CD8-positive, alpha-beta memory T cell (primary cell): ENCODE measurements at places on chromosomes 11 and 22.
A peak's percentile ranks its signal among the peaks of the same experiment; 100 is the strongest.

- peak; percentile 4 for DNase-seq
Measured at GRCh38 chr11:88886796-88887195, 179.0 kb downstream of the GRM5 start.

GRCh38 chr22:32082331-32082730 is 39.3 kb downstream of the SLC5A1 start:
- DNase-seq, result no peak

GRCh38 chr11:3855808-3856491 is 486 bp downstream of the STIM1 start:
- peak; percentile 49 for DNase-seq

DNA sequence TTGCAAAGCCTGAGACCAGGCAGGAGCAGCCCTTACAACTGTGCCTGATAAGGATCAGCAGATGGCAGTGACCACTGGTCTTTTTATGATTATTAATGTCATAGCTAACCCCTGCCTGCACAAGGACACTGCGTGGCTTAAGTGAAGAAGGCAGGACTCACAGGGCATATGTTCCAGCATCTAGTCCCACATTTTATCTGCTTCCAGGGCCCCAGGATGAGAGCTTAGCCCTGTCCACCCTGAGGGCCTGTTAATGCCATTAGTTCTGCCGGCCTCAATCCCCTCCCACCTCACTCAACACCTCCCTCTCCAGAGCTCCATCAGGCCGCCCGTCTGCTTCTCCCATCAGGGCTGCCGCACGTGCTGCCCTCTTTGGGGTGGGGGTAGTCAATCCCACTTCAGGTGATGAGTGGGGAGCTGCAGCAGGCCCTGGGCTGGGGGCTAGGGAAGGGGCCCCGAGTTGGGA is 33.1 kb upstream of the TSPAN18 start:
- no peak for DNase-seq

GRCh38 chr11:45093761-45094455 is 52.5 kb upstream of the PRDM11 start:
- DNase-seq, result no peak

DNA sequence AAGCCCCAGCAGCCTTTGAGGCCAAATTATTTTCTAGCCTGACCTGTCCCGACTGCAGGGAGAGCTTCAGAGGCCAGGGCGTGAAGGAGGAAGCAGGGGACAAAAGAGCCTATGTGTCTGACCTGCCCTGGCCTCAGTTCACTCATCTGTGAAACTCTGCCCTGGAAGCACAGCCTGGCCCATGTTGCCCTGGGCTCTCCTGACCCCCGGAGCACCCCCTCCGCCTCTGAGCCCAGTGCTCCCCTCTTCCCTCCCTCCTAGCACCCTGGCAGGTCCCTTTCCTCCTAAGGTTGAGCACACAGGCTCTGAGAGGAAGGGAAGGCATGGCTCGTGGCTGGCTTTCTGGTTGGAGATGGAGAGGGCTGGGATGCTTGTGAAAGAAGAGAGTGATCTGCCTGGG is 3.4 kb upstream of the A4GALT start:
- no peak for DNase-seq

DNA sequence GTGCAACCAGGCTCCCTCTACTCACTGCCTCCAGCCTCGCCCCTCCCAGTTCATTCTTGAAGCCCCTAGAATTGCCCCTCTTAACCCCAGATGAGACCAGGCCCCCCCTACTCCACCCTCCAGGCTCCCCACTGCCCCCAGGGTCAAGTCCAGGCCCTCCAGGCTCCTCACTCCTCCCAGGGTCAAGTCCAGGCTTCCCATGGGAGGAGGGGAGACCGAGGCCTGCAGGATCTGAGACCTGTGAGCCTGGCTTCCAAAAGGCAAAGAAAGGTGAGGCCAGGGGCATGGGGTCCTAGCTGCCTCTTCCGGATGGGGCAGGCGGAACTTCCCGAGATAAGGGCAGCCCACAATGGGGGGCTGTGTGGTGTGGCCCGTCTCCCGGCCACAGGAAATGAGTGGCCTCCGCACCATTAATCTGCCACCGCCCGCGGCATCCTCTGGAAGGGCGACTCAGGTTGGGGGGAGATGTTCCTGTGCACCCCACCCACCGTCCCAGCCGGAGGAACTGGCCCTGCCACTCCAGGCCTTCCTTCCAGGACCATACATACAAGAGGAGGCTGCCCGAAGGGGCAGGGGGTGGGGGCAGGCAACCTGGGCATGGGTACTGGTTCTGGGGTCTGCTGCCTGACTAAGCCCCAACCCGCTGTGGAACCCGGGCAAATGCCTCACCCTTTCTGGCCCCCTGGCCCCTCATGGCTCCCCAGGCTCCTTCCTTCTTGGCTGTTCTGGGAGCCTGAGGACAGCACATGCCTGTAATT is 35.1 kb upstream of the WNT11 start:
- no peak for DNase-seq

DNA sequence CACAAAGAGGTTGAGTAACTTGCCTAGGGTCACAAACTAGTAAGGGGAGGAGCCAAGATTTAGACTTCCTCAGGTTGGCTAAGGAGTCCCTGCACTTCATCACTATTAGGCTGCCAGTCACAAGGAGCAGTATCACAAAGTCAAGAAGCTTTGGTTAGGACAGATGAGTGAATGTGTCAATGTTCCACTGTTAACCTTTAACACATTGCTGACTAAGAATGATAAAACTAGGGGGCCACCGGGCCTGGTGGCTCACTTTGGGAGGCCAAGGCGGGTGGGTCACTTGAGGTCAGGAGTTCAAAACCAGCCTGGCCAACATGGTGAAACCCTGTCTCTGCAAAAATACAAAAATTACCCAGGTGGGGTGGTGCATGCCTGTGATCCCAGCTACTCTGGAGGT is 32.0 kb downstream of the TMEM123 start:
- DNase-seq, result no peak

GRCh38 chr11:17129003-17129402 is 51.5 kb upstream of the RPS13 start:
- DNase-seq, result no peak

GRCh38 chr11:80024119-80024518 is 583.3 kb upstream of the TENM4 start:
- no peak for DNase-seq

DNA sequence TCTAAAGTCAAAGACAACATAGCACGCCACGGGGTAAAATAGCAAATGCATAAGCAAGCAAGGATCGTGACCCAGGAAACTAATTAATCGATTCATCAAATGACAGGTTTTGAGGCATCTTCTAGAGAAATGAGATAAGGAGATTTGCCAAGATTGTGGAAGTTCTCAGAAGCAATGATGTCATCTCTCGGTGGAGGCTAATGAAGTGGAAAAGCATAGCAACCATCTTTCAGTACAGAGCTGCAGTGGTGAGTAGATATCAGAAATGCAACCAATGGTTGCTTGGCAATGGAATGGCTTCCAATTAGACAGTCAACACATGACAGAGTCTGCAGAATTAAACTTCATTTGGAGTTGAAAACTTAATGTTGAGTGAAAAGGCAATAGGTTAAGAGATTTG is 116.0 kb downstream of the KIRREL3 start:
- no peak for DNase-seq

- DNase-seq, result no peak
Measured at GRCh38 chr11:125071435-125071834, 8.3 kb downstream of the SLC37A2 start.

DNA sequence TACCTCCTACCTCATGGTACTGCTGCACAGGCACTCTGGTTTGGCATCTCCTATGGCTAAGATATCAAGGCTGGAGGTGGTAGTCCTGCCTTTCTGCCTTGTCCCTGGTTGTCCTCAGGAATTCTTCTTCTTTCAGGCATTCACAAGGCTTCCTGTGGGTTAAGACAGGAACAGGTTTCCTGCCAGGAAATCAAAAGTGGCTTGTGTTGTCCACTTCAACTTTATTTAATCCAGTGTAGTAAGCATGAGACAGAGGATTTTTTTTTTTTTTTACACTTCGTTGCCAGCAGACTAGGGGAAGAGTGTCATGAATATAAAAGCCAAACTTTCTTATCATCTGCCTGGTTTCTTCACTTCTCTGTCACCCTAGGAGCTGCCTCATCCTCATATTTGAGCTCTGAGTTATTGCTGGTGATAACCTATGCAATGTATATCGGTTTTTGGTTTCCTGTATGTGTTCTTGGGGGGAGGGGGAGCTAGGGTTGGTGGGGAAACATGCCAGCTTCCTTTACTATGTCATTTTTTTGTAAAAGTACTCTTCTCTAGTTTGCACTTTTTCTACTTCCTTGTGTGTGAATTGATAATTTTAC is 50.2 kb downstream of the XKR3 start:
- DNase-seq, result no peak

- no peak for DNase-seq
Measured at GRCh38 chr11:9716275-9717039, 52.6 kb downstream of the SWAP70 start.

DNA sequence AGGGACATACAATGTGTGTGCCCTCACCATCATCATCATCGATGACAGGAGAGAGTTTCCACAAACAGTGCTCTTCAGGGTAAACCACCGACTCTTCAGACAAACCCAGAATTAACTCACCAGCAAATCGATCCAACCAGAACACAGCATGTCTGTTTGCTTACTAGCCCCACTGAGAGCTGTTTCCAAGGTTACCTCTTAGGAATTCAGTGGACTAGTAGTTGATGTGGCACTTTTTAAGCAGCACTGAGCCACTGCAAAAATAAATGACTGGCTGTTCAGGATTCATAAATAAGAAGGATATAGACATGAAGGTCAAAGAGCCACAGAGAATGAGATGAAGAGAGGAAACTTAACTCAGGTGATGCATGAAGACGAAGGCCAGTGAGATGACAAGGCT is 83.1 kb downstream of the PARVA start:
- no peak for DNase-seq

DNA sequence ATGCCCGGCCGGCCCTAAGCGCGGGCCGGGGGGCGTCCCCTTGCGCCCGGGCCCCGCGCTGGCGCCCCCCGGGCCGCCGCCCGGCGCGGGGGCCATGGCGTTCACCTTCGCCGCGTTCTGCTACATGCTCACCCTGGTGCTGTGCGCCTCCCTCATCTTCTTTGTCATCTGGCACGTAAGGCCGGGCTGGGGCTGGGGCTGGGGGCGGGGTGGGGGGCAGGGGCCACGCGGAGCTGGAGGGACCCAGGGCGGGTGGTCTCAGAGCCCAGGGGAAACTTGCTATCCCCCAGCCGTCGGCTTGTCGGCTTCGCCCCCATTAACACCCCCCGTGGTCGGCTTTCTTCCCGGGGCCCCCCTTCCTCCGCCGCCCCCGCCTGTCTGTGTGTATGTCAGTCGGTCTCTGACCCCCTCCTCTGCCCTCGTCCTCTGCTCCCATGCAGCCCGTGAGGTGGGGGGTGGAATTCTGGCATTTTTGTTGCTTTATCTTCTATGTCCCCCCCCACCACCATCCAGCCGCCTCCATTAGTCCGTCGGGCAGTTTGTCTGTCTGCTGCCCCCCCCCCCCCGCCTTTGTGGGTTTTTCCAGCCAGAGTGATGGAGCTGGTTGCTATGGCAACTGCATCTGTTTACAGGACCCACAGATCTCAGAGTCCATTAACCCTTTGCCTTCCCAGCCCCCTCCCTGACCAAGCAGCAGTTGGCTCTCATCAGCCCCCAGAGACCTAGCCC is 552 bp downstream of the CNIH2 start:
- no peak for DNase-seq

DNA sequence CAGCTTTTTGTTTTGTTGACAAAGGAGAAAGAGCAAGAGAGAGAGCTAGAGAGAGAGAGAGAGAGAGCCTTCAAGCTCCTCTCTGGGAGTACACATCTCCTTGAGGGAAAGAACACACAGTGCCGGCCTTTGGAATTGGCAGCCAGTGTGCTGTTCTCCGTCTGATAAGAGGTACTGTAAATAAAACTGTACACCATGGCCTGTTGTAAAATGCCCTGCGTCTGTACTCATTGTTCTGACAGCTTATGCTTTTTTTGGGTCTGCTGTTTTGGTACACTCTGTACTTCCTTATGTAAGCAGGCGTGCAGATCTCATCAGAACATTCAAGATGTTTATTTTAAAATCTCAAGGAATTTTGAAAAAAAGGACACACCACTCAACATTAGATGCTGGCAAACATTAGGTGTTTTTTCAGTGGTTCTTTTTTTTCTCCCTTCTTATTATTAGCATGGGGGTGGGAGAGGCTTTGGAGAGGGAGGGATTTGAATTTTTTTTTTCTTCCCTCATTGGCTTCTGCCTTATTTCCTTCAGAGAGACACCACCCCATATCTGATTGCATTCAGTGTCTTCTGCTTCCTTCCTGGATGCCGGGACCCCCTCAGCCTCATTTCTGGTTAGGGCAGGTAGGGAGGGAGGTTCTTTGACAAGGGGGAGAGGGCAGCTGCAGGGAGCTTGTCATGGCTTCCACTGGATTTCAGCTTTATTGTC is 116.8 kb upstream of the NNMT start:
- no peak for DNase-seq

GRCh38 chr11:18106688-18107087 is 806 bp upstream of the SAAL1 start:
- no peak for DNase-seq

DNA sequence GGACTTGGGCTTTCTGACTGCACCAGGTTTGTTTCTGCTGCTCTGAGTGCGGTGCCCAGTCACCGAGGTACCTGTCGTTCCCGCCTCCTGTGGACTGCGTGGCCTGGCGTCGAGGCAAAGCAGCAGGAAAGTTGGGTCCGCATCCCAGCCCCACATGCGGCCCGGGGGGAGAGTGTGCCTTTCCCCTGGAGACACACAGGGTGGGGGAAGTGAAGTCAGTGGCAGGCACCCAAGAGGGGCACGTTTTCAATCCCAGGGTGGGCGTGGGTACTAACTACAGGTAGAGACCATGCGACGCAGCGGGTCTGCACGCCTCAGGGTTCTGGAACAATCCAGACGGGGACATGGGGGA is 25.3 kb upstream of the GRAMD4 start:
- no peak for DNase-seq

GRCh38 chr11:116930177-116930576 is 92.8 kb upstream of the APOA1 start:
- DNase-seq, result peak; percentile 64

DNA sequence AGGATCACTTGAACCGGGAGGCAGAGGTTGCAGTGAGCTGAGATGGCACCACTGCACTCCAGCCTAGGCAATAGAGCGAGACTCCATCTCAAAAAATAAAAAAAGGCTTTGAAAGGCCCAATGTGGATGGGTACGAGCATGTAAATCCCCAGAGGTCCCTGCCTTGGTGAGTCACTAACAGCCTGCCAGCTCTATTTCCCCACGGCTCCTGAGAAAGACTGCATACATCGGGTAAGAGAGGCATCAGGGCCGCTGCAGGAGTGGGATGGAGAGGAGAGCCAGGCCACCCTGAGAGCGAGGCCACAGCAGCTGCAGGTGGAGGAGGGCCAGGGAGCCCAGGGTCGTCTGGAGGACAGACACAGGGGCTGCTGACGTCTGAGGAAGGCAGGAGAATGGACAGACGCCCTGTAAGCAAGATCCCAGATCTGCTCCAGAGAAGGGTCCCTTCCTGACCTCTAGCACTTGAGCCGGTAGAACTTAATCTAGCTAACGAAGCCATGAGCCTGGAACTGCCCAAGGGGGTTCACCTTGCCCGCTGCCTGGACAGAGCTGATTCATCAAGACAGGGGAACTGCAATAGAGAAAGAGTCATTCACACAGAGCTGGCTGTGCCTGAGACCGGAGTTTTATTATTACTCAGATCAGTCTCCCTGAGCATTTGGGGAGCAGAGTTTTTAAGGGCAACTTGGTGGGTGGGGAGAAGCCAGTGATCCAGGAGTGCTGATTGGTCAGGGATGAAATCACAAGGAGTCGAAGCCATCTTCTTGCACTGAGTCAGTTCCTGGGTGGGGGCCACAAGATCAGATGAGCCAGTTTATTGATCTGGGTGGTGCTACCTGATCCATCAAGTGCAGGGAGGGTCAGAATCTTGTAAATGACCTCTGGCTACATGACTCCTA is 5.1 kb upstream of the KRTAP5-9 start:
- DNase-seq, result no peak
